ENCODE measurements at places on chromosomes 6 and 20.

DNA sequence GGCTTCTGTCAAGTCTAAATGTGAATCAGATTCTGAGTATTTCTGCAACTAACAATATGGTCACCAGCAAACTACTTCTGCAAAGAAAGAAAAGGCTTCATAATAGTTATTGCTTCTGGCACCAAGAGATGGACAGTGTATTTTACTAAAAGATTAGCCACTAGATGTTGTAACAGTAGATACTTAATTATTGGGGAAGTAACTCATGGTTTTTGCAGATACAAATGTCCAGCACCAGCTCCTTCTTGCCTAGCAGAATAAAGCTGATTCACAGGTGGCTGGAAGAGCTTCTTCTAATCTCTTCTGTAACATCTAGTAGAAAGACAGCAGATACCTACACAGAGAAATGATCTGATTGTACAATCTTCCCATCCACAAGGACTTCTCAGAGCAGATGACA lies 21.2 kb downstream of the ATXN1 start:
- no peak for DNase-seq

- no peak for DNase-seq
These were observed 196.2 kb downstream of the PAX1 start for GRCh38 chr20:21901470-21902275.

DNA sequence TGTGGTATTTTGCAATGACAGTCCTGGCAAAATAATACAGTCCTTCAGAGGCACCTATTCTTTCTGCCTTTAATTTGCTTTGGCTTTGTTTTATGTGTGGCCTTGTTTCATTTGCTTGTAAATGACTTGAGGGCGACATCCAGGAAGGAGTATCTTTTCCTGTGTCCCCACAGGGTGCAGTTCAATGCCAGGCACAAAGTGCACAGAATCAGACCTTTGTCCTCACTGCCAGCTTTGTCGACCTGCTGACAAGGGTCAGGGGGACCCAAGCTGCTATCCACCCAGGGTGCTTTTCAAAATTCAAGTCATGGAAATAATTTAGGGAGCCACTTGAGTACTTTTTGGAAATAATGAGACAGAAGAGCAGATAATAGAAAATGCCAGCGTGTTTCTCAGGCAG lies 37.0 kb upstream of the CDKN1A start:
- no peak for DNase-seq

DNA sequence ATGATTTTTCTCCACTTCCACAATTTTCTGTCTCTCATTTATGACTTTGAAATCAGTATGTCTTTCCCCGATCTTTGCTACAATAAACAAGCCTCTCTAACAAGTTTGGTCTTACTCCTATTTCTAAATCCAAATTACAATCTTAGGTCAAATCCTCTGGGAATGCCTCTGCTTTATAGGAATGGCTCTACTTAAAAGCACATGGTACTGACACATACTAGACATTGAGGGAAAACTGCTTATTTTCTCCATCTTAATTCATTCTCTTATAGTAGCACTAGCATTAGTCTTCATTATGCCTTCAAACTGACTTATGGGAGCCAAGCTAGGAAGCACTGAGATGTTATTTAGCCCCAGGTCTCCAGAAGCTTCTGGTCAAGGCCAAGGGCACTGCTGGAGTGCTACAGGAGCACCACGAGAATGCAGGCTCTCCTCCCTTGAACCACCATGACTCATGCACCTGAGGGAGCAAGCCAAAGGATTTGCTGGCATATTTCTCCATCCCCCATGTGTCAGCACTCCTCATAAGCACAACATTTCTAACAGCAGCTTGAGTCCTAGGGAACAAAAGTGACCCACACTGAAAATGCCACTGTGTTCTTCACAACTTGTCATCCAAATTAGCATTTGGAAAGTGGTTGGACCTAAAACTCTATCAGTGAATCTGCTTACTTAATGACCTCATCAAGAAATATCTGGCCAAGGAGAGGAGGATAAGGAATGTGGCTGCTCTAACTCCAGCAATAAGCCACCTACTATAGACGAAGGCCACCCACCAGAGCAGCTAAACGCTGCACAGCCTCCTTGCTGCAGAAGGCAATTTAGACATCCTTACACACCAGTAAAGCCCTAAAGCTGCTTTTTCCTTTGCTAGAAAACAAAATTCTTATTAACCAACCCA lies 156.8 kb upstream of the KCNQ5 start:
- DNase-seq, result no peak

- no peak for DNase-seq
These were observed 58.8 kb upstream of the MPC1 start for GRCh38 chr6:166441325-166442078.

DNA sequence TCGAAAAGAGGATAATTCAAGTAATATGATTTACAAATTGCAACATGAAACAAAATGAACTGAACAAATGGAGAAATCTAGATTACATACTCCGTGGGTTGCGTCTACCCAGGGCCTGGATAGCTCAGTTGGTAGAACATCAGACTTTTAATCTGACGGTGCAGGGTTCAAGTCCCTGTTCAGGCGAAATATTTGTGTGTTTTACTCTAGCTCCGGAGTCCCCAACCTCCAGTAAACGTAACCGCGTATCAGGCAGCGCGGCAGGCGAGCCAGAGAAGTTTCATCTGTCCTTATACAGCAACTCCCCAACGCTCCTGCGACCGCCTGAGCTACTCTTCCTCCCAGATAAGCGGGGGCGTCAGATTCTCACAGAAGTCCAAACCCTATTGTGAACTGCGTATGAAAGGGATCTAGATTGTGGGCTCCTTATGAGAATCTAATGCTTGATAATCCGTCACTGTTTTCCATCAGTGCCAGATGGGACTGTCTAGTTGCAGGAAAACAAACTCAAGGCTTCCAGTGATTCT lies 176.1 kb downstream of the TRIM27 start:
- no peak for DNase-seq

DNA sequence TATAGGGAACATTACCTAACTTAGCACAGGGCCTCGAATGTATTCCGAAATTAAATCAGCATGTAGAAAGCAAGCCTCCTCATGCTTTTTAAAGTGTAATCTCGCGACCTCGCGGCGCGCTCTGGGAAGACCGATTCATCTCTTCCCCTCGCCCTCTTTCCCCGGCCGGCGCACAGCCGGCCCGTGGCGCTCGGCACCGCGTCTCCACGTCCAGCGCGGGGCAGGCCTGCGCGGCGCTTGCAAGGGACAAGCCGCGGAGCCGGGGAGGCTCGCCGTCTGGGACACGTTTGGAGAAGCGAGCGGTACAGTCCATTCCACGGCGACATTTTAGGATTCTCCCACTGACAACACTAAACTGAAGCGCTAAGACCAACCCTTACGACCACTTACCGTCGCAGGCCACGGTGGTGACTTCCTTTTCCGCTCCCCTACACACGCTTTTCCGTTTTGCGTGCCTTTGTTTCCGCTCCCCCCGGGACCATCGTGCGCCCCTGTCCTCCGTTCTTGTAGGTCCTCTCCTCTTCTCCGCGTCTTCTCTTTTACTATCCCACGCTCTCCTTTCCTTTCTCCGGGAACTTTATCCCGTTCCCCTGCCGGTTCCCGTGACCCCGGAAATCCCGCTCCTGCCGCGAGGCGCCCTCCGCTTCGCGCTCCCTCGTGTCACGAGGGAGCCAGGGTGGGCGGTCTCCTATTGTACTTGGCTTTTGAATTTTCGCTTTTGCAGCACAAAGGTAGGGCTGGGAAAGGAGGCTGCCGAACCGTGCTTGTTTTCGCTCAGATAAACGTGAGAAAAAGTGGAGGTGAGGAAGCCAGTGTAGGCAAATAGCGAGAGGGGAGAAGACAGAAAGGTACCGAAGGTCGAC lies at the start of gene ECHDC1:
ECHDC1 (minus strand) TSS at position 664 of the 863 bp plus-strand sequence. CDS start 12,581 bp downstream, outside the sequence.
- DNase-seq, result peak; percentile 64

- no peak for DNase-seq
These were observed 26.9 kb downstream of the DEFB114 start for GRCh38 chr6:49937017-49937416.

- DNase-seq, result no peak
These were observed 72.4 kb downstream of the L3MBTL3 start for GRCh38 chr6:130090796-130091195.
